ENCODE measurements at places on chromosomes 3 and 15.
A peak's percentile ranks its signal among the peaks of the same experiment; 100 is the strongest.

GRCh38 chr15:78951841-78952238 is 7.0 kb upstream of the CTSH start:
- peak; percentile 51 for DNase-seq

DNA sequence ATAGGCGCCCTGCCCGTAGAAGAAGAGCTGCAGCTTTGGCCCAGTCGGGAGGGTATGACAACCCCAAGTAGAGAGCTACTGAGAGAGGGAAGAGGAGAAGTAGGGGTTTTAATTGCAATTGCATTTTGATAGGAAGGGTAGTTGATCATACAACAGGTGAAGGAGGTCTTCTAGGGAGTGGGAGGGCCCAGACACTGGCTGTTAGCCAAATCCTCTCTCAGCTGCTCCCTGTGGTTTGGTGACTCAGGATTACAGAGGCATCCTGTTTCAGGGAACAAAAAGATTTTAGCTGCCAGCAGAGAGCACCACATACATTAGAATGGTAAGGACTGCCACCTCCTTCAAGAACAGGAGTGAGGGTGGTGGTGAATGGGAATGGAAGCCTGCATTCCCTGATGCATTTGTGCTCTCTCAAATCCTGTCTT is 408.9 kb upstream of the THBS1 start:
- DNase-seq, result peak; percentile 98

DNA sequence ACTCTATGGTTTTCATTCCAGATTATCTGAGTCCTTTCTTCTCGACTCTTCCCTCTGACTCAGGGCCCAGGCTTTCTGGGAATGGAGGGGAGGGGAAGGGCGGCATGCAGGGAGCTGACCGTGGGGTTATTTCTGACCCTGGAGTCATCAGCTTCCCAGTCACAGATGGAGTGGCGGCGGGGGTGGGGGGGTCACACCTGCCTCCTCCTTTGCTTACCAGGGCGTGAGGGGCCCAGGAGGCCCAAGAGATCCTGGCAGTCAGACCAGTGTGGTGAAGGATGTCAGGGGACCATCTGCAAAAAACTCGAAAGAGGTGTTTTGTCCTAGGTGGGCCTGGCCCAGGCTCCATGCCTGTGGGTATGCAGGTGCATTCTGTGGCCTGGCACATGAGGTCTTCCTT is 996 bp upstream of the XIRP1 start:
- peak; percentile 52 for DNase-seq

DNA sequence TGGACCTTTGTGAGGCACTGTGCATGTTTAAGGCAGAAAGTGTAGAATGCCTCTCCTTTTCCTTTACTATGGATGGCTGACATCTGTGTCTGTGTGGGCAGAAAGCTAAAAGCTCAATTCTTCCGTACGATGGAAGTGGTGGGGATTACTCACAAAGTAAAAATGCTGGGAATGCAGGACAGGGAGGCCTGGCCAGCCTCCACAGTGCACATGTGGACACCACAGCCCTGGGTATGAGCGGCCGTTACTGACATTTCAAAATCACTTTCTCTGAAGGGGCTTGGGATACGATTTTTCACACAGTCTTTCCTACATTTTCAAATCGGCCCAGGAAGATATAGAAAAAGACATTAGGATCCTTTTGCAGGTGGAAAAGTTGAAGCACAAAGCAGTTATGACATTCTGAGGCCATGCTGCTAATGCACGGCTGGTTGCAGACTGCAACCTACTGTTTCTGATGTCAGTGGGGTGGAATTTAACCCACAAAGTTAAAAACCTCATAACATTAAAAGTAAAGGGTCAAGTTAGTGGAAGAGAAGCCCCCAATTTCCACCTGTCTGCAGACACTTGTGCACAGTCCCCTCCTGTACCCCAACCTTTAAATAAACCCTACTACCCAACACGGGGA is 27.9 kb downstream of the EHD4 start:
- peak; percentile 96 for DNase-seq

GRCh38 chr3:1883534-1883933 is 215.1 kb upstream of the CNTN4 start:
- no peak for DNase-seq

- peak; percentile 8 for DNase-seq
These were observed 39.8 kb upstream of the GMNC start for GRCh38 chr3:190902292-190902691.

DNA sequence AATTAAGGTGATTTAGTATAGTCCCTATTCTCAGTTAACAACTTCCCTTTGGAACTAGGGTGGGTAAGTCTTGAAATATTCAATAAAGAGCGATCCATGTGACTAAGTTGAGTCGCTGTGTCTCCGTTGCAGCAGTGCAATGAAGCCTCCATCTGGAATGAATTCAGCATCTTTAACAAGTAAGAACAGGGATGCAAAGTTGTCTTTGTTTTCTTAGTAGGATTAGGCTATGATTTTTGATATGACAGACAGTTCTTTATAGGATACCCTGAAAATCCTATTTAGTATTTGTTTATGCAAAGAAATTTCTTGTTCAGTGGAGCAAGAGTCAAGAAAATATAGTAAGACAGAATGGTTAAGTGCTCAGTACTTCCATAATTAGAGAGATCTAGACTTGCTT is 52.7 kb downstream of the RBMS3 start:
- DNase-seq, result peak; percentile 47

DNA sequence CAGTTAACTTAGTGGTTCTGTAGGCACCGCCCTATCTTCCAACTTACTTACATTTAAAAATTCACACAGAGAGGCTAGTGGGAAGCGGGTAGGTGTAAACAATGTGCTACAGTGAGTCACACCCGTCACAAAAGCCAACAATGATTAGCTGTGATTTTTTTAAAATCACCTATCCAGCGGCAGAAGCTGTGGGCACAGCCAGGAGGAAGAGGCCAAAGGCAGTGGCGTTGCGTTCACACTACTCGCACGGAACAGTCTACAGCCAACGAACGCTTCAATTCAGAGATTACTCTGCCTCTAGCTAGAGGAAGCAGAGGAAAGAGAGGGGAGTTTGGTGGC is 2.5 kb upstream of the NLGN1 start:
- DNase-seq, result peak; percentile 59

DNA sequence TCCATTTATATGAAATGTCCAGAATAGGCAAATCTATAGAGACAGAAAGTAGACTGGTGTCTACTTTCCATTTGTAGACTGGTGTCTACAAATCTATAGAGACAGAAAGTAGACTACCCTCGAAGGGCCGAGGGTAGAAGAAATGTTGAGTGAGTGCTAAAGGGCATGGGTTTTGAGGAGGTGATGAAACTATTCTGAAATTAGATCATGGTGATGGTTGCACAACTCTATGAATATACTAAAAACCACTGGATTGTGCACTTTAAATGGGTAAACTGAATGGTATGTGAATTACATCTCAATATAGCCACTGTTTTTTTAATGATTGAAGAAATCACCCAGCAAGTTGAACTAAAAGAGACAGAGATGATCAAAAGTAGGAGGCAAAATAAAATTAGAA is 27.9 kb downstream of the TP53BP1 start:
- DNase-seq, result peak; percentile 68

GRCh38 chr15:25060996-25061620 is 106.3 kb downstream of the SNRPN start:
- DNase-seq, result no peak

GRCh38 chr15:82030176-82030575 is 15.6 kb downstream of the MEX3B start:
- DNase-seq, result no peak

GRCh38 chr3:115190747-115191146 is 43.7 kb upstream of the ZBTB20 start:
- peak; percentile 4 for DNase-seq

- peak; percentile 84 for DNase-seq
These were observed 74.1 kb downstream of the SENP2 start for GRCh38 chr3:185659942-185660921.
